ENCODE measurements at places on chromosomes 12 and 14.

- DNase-seq: no peak
Observed at GRCh38 chr12:132949936-132950837, 5.9 kb downstream of the ZNF605 start.

DNA sequence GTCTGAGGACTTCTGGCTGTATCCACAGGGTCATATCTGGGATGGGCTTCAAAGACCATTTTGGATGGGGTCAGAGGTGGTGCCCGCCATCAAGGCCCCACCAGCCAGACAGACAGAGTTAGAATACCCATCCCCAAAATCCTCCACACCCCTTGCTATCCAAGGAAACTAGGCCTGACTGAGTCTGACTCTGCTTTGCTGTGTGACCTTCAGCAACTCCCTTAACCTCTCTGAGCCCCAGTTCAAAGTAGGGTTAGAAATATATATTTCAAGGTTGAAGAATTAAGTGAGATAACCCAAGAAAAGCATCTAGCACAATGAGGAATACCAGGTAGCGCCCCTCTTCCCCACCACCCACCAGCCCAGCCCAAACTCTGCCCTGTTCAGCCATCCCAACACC, 20.3 kb downstream of the BCL11B start:
- no peak for DNase-seq

DNA sequence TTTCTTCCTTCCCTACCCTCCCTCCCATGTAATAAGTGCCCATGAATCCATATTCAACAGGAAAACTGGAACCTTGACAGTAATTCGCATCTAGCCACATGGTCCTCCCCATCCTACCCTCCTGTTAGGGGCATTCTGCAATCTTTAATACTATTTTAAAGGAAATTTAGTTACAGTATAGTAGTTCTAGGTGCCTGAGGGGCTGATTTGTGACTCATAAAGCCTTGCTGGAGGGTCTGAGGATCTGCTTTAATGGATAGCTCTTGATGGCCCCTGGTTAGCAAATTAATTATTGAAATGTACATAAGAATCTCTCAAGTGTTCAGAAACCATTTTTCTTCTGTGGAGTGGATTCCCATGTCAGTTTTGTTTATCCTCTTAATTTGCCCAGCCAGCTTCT, 54.1 kb downstream of the ESRRB start:
- DNase-seq: no peak

DNA sequence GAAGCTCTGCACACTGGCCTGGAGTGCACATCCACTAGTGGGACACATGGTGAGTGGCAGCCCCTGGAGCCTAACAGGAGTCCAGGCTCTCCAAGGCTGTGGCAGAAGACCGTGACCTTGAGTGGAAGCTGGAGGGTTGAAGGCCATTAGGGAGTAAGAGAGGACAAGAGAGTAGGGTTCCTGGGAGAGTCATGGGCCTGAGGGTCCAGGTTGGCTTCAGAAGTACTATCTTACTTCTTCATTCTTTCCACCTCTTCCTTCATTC, 406 bp downstream of the IL23A start:
- DNase-seq: no peak

GRCh38 chr12:120239776-120240494, 25.6 kb downstream of the PXN start:
- DNase-seq: no peak

DNA sequence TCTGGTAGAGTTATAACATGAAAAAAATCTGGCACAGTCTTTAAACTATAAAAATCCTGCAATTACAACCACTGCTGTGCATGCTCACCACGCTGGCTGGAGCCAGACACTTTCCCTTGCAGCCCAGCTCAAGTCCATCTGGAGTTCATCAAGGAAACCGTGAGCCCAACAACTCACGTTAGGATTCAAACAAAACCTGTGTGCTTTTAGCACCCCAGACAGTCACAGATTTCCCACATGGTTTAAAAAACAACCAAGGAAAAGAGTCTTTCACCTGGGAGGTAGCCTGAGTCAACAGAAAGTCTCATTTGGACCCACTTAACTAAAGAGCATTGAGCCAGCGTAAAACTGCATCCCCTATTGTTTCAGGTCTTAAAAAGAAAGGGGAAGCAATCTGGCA, 4.7 kb downstream of the LRIG3 start:
- DNase-seq: no peak

GRCh38 chr14:38310420-38310995, 54.6 kb upstream of the CLEC14A start:
- DNase-seq: no peak

DNA sequence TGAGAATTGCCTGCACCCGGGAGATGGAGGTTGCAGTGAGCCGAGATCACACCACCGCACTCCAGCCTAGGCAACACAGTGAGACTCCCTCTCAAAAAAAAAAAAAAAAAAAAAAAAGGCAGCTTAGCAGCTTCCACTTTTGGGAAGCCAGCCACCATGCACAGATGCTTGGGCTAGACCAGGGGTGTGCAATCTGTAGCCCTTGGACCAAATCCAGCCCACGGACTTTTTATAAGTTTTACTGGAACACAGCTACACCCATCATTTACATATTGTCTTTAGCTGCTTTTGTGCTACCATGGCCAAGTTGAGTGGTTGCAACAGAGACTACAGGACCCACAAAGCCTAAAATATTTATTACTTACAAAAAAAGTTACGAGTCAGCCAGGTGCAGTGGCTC, 6.7 kb downstream of the CIT start:
- no peak for DNase-seq

DNA sequence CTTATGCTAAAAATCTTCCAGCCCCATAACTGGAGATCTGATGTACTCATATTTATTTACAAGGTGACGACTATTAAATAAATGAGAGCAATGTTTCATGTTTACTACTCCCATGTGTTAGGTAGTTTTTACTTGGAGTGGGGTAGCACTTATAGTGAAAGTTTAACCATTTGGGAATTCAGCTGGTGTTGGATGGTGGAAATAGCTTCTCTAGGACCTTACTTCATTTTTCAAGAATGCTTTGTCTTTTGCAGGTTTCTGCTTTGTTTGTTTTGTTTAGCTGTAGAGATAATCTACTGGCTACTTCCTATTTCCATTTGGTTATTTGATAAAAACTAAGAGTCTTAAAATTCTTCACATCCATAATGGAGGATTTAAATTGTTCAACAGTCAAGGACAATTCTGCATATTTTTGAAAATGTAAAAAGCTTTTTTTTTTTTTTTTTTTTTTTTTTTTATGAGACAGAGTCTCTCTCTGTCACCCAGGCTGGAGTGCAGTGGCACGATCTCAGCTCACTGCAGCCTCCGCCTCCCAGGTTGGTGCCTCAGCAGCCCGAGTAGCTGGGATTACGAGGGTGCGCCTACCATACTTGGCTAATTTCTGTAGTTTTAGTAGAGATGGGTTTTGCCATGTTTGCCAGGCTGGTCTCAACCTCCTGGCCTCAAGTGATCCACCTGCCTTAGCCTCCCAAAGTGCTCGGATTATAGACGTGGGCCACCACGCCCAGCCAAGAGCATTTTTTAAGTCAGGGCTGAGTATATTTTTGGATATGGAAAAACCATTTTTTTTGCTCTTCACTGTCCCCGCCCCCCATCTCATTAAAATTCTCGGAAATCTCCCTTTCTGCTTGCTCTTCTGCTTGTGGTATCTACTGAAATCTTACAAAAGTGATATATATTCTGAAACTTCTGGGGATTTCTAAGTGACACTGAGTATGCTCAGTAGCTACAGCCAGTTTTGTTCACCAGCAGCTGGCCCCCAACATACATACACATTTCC, 1.4 kb upstream of the ABCD2 start:
- no peak for DNase-seq

DNA sequence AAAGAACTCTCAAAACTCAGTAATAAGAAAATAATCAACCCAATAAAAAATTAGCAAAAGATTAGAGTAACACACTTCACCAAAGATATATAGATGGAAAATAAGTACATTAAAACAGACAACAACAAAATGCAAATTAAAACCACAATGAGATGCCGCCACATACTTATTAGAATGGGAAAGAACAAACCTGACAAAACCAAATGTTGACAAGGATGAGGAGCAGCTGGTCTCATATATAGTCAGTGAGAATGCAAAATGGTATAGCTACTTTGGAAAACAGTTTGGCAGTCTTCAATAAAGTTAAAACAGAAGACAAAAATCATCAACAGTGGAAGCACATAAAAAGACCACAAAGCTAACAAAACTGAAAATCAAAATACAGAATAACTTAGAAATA, 29.1 kb downstream of the CRY1 start:
- no peak for DNase-seq

GRCh38 chr12:49864798-49865090, 21.8 kb upstream of the BCDIN3D start:
- no peak for DNase-seq

- no peak for DNase-seq
Observed at GRCh38 chr14:60989599-60989998, 8.6 kb downstream of the SLC38A6 start.

GRCh38 chr14:91377700-91378652, 39.6 kb downstream of the CCDC88C start:
- DNase-seq: no peak

- no peak for DNase-seq
Observed at GRCh38 chr14:58628406-58628805, 9.4 kb upstream of the DACT1 start.

- no peak for DNase-seq
Observed at GRCh38 chr12:111046896-111047295, 126.5 kb upstream of the MYL2 start.

- no peak for DNase-seq
Observed at GRCh38 chr12:16568873-16569272, 37.1 kb downstream of the LMO3 start.

DNA sequence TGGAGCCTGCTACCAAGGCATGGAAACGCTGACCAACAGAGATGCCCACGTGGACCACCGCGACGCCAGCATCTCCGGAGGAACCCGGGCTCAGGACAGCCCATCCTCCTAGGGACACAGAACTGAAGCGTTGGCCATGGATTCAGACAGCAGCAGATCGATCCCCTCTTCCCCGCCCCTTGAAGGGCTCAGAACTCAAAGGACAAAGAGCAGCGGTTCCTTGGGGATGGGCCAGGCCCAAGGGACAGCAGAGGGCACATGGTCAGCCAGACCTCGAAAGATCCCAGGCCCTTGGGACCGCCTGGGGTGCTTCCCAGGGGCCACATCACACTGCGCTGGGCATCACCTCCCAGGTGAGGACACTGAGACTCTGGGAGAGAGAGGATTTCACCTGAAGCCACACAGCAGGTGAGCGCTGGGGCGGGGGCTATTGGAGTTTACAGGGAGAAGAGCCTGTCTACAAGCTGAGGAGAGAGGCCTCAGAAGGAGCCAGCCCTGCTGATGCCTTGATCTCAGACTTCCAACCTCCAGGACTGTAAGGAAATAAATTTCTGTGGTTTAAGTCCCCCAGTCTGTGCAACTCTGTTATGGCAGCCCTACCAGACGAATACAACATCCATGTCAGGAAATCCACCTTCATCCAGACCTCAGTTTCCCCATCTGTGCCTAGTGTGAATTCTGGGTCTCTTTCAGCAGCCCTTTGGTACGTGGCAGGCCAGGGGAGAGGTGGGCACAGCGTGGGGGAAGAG, 49.4 kb downstream of the CCNK start:
- DNase-seq: no peak

DNA sequence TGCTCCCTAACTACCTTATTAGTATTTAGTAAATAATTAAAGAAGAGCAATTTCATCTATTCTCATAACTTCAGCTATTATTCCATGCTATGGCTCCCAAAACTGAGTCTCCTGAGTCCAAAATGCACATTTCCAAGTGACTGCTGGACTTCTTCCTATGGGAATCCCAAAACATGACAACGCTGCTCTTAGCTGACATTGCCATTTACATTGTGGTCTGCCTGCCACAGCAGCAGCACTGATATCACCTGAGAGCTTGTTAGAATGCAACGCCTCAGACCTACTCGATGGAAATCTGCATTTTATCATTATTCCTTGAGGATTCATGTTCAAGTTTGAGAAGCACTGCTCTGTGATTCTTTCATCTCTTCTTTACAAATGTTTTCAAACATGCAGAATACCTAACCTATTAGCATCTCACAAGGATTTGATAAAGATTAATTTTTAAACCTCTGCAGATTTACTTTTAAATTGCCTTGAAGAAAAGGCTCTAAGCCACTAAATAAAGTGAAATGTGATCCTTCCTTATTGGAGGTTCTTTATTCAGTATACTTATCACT, 77.7 kb downstream of the SEC23A start:
- DNase-seq: no peak

- DNase-seq: no peak
Observed at GRCh38 chr14:63951021-63951420, 98.2 kb downstream of the SYNE2 start.

- no peak for DNase-seq
Observed at GRCh38 chr12:452667-453210, 7.0 kb upstream of the B4GALNT3 start.

DNA sequence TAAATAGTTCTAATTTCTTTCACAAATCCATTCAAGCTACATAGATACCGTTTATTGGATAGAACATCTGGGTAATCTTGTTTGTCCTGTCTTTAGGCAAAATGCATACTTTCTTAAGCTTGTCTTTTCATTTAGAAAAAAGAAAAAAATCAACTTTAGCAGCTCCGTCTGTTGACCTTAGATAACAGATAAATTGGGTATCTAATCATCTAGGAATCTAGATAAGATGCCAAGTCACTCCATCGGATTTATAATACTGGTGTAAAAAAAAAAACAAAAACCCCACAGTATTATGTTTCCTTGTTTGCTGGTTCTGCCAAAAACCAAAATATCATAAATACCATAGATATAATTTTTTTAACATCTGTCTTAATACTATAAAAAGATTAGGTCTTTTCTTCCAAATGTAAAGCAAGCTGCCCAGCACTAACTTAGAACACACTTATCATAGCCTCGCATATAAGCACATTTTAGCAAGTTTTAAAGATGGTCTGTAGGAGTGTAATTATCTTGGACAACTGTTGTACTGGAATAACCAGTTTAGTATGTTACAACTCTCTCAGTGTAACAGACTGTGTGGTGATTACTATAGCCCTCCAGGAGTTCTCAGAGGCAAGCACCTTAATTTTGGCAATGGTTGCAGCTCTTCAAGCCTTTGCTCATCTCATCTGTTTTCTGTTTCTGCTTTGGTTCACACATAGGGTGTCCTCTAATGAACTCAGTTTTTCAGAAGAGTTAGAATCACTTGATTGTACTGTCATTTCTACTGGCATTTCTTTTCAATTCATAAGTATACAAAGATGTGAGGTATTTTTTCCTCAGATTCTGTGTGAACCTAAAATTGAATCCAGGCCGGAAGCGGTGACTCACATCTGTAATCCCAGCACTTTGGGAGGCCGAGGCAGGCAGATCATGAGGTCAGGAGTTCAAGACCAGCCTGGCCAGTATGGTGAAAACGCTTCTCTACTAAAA, 83.1 kb downstream of the ANO6 start:
- no peak for DNase-seq

- DNase-seq: no peak
Observed at GRCh38 chr14:37899365-37899764, 303.9 kb downstream of the TTC6 start.

DNA sequence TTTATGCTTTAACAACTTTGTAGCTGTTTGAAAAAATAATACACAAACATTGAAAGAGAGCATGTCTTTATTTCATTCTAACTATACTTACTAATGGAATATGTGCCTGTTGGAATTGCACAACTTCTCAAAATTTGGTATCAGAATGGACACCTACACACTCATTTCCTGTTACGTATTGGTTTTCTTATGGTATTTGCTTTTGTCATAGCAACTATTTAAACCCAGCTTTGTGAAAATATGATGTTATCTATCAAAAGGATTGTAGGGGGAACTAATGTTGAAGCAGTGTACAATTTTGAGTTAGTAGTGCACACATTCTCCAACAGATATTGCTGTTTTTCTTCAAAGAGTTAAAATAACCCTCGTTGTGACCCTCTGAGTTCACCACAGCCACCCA, 52.6 kb downstream of the RBMS2 start:
- no peak for DNase-seq
